ENCODE measurements at places on chromosomes 1 and 21.

DNA sequence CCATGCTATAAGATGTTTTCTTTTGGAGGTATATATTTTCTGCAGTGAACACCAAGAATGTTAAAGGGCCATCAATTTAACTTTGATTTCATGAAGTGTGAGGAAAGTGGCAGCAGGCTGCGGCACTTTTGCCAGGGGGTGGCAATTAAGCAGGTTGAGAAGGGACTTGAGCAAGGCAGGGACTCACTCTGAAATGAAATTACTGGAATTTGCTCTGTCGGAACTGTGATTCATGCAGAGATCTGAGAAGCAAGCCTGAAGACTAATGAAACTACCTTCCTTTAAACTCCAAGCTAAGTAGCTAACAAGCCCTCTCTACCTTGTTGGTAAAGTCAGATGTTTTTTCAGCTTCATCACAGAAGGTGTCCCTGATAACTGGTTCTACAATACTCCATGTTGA is 441.6 kb downstream of the SIPA1L2 start:
- DNase-seq, result no peak

DNA sequence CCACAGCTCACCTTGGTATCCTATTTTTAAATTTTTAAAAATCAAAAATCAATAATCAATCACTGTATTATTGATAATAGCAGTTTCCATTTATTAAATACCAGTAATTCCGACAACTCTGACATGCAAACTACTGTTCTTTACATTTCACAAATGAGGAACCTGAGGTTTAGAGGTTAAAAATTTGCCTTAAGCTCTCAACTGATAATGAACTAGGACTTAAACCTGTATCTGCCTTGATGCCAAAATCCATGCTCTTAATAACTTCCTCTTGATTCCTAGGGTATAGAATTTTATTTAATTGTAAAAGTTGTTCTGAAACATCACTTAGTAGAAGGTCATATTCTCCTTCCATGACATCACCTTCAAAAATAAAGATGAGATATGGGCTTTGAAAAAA is 5.6 kb downstream of the ARHGAP29 start:
- DNase-seq, result no peak

- DNase-seq, result no peak
These were observed at the start of gene GPR37L1 for GRCh38 chr1:202122639-202123335. GPR37L1 (plus strand) TSS chr1:202122917; CDS start chr1:202122964, 47 bp downstream.

DNA sequence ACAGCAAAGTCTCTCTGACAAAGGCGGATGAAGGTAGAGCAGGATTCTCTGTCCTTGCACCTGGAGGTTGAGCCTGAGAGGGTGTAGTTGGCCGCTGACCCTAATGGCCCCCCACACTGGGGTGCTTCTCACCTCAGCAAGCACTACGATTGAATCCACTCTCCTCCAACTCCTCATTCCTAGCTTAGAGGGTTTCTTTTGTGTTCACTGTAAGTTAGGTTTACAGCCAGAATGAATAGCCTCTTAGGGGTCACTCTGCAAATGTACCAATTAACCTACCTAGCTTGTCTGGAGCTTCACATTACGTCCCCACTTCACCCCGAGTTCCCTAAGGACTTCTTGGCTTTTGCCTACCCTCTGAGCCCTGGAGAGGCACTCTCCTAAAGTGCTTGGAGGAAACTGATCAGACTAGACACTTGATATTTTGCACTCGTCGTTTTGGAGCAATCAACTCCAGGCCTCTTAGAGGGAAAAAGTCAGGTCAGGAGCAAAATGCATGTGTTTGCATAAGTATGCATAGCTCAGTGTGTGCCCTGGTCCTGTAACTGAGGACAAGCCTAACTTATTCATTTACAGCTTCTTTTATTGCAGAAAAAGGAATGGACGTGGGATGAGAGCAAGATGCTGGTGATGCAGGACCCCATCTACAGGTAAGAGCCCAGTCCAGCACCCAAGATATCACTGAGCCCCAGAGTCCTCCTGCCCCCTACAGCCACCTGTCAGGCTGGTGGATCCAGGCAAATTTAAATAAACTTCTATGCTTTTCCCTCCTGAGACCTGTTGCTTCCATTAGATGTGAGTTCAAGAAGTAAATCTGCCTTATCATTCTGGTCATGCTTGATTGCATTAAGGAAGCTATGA is 76.4 kb downstream of the SPATA46 start:
- DNase-seq, result no peak

DNA sequence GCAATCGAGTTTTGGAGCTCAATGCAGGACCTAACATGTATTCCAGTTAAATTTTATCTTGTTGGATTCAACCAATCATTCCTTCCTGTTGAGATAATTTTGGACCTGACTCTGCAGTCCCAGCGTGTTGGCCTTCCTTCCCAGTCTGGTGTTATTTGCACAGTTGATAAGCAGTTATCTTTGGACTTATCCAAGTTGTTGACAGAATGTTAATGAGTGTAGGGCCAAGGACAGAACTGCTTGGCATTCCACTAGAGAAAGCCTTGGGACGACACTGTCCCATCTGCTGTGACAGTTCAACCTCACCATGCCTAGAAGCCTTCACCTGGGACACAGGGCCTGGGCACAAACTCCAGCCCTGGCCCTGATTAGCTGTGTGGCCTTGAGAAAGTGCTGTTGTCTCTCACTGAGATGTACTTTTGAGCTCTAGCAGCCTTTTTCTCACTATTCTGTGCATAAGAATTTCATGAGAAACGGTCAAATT is 104.1 kb upstream of the SLC25A33 start:
- no peak for DNase-seq

- no peak for DNase-seq
These were observed 73.3 kb upstream of the SLC44A3 start for GRCh38 chr1:94746635-94747525.

DNA sequence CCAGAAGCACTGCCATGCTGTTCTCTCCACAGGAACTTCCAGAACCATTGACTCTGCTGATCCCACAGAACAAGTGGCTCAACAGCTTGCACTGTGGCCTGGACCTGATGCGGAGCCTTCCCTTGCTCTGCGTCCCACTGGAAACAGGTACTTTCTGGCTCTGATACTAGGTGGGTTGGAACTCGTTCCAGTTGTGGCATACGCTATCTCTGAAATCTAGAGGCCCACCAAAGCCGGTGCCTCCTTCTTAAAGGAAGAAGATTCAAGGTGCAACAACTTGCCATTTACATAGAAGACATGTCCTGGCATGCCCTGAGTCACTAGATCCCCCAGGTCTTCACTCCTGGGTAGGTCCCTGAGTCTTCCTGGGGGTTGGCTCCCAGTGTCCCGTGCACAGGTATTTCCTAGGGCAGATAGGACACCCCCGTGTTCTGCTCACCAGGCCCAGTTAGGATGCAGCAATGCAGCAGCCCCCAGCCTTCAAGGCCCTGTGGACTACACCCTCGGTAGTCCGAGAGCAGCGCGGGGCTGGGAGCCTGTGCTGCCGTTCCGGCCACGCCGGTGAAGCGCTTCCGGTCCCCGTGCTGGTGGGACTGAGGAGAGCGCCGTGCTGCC is 10.8 kb upstream of the PCBP3 start:
- no peak for DNase-seq
